Kidney epithelial cell (primary cell): ENCODE measurements at places on chromosomes 3 and 15. TPM values are rescaled to one million over a fixed set of nuclear protein-coding genes. Genes with fewer than 3 reads are reported as not detected.

DNA sequence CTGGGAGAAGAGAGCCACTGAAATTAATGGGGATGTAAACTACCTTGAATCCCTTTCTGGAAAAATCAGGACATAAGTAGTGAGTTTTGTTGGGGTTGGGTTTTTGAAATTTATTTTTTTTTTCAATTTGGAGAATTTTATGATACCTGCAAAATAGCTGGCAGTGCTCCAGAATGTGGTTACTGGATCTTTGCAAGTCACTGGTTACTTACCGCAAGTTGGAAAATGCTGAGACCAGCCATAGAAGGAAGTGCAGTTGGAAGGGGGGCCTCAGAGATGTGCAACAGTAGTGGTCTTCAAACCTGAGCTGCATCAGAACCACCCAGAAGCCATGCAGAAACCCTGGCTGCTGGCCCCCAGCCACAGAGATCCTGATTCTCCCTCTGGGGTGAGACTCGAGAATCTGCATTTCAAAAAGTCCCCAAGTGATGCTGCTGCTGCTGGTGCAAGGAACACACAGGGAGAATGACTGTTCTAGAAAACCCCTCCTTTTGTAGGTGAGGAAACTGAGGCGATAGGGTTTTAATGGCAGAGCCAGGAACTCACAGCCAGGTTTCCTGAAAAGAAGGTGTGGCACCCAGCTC lies 39.7 kb downstream of the SEMA5B start:
- DNase-seq = no peak

- DNase-seq = no peak
These were observed 114.5 kb downstream of the FMN1 start for GRCh38 chr15:33080006-33080405.

DNA sequence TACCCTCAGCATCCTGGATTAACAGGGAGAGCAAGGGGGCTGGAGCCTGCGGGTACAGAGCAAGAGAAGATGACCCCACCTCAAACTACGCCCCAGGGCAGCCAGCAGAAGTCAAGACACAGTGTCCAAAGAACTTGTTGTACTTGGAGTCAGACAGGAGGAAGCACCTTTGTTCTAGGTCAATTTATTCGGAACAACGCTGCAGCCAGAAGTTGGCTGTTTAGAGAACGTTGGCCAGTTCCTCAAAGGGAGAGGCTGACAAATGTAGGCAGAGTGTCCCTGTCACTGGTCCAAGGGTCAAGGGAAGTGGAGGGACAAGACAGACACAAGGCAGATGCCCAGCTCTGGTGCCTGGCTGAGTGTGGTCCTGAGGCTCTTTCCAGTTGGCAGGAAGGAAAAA lies 32.1 kb upstream of the PIAS1 start:
- DNase-seq = no peak

DNA sequence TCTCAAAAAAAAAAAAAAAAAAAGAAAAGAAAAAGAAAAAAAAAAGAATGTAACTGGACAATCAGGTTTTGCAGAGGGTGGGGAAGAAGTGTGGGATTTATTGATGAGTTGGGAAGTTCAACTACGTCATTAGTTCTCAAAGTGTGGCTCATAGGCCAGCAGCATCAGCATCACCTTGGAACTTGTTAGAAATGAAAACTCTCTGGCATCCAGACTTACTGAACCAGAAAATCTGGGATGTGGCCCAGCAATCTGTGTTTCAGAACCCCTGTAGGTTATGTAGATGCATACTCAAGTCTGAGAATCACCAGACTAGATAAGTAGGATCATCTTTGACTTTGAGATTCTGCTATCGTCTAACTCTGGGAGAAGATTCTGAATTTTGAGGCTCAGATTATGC lies 45.8 kb upstream of the ETV5 start:
- DNase-seq = no peak

DNA sequence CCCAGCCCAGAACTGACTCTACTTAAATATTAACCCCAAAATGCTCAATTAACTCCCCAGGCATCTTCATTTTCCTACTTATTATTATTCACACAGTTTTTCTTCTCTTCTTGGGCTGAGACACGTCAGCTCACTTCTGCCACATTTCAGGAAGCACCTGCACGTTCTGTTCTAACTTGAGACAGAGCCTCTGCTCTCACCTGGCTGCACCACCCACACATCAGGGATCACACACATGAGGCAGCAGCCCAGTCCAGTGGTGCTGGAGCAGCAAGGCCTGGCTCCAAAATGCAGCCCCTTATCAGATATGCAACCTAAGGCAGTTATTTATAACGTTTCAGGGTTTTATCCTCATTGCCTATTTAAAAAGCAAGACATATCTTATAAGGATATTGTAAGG lies 127.5 kb downstream of the OSBPL10 start:
- DNase-seq = no peak

DUOXA1 gene
- total RNA-seq = 0.27 TPM in 1 of 2 replicates, not detected in the other

- no peak for DNase-seq
These were observed 171.1 kb upstream of the ICE2 start for GRCh38 chr15:60649845-60650548.

- no peak for DNase-seq
These were observed 119.5 kb downstream of the CHST2 start for GRCh38 chr3:143239031-143239430.

- DNase-seq = no peak
These were observed 96.2 kb downstream of the IGF1R start for GRCh38 chr15:98744506-98744905.

GRCh38 chr3:11544412-11545181 lies 99.1 kb downstream of the VGLL4 start:
- no peak for DNase-seq

PARL gene
- total RNA-seq = 38.5 and 45.3 TPM in 2 replicates

EIF4E3 gene
- 8.7 and 9.1 TPM in 2 replicates for total RNA-seq

- DNase-seq = no peak
These were observed 23.5 kb upstream of the CLN6 start for GRCh38 chr15:68252925-68253534.

GYG1 gene
- 32.7 and 41.1 TPM in 2 replicates for total RNA-seq

CNTN4 gene
- total RNA-seq = 16.5 and 17.3 TPM in 2 replicates

GRCh38 chr15:60406513-60407414 lies 9.0 kb upstream of the ANXA2 start:
- no peak for DNase-seq

CAND2 gene
- total RNA-seq = 1.4 and 2.6 TPM in 2 replicates

DNA sequence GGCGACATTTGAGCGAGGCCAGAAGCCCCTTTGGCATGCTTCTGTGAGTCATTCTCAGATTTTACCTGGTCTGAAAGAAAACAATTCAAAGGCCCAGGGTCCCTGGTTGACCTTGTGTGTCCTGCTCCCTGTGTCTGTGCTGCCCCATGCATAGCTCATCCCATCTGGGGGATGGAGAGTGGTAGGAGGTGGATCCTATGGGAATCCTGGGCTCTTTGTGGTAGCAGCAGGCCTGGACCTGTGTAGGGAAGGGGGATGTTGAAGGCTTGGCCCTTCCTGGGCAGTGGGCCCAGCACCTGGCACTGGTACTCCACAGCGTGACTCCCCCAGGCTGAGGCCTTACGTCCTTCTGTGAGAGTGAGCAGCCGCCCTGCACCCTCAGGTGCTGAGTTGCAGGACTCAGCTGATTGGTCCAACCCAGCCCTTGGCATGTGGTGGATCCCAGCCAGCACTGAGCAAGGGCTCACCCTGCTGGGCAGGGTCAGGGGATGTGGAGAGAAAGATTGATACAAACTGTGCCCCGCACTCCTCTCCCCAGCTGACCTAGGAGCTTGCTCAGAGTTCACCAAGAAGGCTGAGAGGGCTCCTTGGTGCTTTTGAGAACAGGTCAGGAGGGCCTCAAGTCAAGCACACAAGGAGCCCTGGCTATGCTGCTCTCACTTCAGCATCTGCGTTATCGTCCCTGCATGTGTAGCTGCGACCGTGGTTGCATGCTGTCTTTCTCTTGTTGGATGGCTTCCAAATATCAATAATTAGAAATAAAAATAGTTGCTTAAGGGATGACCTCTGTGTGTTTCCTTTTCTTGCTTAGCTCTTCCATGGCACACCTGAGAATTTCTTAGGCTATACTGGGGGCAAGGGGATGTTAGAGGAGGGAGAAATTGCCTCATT lies 21.4 kb upstream of the JMJD7 start:
- DNase-seq = no peak

- no peak for DNase-seq
These were observed 24.7 kb downstream of the MYO5A start for GRCh38 chr15:52503788-52504496.

- no peak for DNase-seq
These were observed 205.9 kb downstream of the RPLP1 start for GRCh38 chr15:69658411-69658945.

GRCh38 chr3:100971798-100972197 lies 21.4 kb downstream of the ABI3BP start:
- no peak for DNase-seq

SLC22A14 gene
- total RNA-seq = 0.58 TPM in 1 of 2 replicates, not detected in the other
